Neural progenitor cell (in vitro differentiated cells): ENCODE measurements at places on chromosomes 1 and 21. TPM values are rescaled to one million over a fixed set of nuclear protein-coding genes. Genes with fewer than 3 reads are reported as not detected.
A peak's percentile ranks its signal among the peaks of the same experiment; 100 is the strongest.

DNA sequence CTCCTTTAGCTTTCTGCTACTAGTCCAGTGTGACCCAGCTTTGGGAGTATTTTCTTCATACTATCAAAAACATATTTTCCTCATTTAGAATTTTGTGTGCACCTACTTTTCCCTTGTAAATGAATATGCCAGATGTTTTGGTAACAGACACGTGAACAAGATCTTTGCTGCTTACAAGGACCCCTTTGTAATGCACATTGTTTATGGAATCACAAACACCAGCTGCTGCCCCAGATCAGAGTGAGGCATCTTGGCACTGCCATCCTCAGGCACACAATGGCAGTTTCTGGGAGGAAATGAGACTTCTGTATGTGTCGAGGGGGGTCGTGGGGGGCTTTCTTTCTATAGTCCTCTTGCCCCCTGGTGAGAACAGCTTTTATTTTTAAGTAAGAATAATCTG lies 115.7 kb downstream of the RGL1 start:
- no peak for DNase-seq

Gene CTSK
- 3.9 and 6.7 TPM in 2 replicates for total RNA-seq

Gene CYP4X1
- 0.17 and 0.19 TPM in 2 replicates for total RNA-seq

GRCh38 chr1:153000294-153000693 lies 1.3 kb upstream of the SPRR3 start:
- no peak for DNase-seq

GRCh38 chr1:44318097-44319088 lies 36.7 kb downstream of the ERI3 start:
- peak; percentile 80 for DNase-seq

Gene AKNAD1
- not detected in 2 replicates for total RNA-seq

GRCh38 chr1:87123610-87124009 lies 205.1 kb upstream of the LMO4 start:
- DNase-seq: no peak

DNA sequence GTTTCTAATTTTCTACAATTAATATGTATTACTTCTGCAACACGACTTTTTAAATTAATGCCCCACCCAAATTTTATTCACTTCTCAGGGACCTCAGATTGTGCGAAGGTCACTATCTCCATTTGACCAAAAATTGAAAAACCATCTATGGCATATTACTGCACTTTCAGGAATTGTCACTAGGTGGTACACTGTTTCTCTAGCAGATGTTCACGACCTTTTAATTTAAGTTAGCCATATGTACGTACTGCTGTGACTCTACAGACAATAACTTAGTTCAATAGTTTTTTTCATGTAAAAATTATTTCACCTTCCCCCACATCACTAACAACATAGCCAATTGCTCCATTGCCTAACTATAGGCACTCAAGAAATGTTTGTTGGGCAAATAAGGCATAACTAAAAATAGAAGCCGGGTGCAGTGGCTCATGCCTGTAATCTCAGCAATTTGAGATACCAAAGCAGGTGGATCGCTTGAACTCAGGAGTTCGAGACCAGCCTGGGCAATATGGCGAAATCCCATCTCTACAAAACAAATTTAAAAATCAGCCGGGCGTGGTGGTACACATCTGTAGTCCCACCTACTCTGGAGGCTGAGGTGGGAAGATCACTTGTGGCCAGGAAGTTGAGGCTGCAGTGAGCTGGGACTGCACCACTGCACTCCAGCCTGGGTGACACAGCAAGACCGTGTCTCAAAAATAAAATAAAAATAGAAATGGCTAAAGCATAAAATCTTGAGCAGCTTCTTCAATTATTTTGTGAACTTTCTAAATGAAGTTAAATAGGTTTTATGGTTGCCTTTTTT lies 75.7 kb upstream of the PKN2 start:
- DNase-seq: peak; percentile 39

- peak; percentile 37 for DNase-seq
These were observed 20.9 kb downstream of the SLC1A7 start for GRCh38 chr1:53121319-53122172.

Gene TNNT2
- total RNA-seq: 3.1 and 13.2 TPM in 2 replicates

Gene ANGPTL1
- not detected in 2 replicates for total RNA-seq

- DNase-seq: peak; percentile 44
These were observed 879 bp upstream of the PLPPR5 start for GRCh38 chr1:99005537-99005942.

Gene HUNK
- 4.7 and 5.7 TPM in 2 replicates for total RNA-seq

DNA sequence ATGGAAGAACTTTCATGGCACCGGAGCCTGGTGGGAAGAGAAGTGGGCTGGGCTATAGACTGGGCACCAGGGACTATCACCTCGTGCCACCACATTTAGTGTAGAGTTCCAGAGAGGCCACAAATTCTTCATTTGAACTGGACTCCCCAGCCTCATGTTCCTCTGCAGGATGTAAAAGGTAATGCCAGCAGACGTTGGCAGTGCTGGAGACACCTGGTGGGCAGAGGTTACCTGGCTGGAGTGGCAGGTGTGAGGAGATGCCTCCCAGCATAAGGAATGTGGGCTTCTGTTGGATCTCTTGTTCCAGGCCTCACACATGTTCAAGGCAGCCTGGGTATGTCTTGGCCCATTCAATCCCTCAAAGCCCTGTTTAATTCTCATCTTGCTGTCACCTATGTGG lies 35.2 kb downstream of the TEX35 start:
- no peak for DNase-seq

DNA sequence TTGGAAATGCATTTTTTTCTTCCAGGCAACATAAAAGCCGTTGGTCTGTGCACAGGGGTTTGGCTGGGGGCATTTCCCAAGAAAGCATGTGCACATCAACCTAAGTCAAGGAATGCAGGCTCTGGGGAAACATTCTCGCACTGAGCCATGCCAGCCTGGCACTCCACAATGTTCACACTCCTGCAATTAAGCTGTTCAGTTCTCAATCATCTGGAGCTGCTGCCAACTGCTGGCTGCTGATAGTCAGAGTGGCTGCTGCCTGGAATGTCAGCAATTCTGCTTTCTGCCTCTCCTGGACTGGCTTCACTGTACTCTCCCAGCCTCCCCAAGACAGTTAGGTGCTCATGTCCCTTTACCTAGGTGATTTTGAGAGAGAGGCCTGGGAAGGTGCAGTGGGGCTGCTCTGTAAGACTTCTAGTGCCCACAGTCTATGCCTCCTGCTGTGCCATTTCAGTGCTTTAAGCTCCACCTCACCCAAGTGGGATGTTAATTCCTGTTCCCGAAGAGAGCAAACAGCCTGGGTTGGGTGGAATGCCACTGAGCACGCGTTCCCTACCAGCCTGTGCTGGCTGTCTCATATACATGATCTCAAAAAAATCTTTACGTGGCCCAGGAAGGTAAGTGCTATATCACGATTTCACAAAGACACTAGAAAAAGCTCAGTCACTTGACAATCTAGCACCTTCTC lies 131.7 kb downstream of the BRINP2 start:
- DNase-seq: peak; percentile 31

Gene ZNF496
- total RNA-seq: 30.1 and 97.7 TPM in 2 replicates
